SK-N-DZ (cell line): ENCODE measurements at places on chromosomes 4 and X.
A peak's percentile ranks its signal among the peaks of the same experiment; 100 is the strongest.

DNA sequence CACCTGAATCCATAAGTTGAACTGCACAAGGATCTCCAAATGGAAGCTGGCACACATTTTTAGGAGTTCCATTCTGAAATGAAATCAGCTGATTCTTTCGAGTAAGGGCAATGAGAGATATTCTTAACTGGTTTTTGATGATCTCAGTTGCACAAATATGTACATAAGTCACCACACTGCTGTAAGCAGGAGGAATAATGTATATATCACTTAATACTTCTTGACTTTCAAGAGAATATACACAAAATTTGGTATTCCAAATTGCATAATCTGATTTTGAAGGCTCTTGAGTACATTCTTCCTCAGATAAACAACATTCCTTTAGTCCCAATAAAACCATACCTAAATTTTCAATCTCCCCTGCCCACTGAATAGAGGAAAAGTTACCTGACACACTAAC is 8.2 kb downstream of the FANCB start:
- no peak for DNase-seq

DNA sequence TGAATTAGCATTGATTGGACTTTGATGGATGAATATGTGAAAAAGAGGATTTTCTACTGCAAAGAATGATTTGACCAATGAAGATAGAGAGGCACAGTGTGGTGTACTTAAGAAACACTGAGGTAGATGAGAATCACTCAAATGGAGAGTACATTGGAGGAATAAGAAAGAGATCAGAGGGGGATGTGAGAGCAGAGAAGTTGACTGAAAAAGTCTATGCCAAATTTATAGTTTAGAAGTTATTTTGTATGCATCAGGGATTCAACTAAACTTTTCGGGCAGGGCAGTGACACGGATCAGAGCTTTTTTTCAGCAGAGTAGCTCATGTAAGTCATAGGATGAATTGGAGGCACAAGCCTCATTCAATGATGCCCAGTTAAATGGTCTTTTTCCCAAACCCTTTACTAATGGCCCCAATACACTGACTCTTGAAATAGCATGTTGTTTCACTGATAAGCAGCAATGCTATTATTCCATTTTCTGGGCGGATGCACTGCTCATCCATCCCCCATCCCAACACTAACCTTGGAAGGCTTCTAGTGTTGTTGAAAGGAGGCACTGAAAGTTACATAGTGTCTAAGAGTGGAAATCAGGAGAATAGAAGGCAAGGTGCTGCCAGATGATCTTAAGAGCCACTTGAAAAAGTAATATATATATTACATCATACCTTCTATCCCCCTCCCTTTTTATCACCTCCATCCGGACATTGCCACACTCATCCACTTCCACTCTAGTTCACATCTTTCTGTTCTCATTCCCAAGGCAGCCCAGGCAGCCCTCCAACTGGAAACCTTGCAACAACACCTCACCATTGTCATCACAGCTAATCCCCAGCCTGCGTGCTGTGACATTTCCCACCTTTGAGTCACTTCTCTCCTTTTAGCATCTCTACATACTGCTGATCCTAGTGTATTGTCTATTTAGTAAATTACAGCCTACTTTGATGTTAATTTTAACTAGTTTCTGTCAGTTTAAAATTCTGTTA is 46.1 kb downstream of the ARHGAP24 start:
- DNase-seq = no peak

- DNase-seq = peak; percentile 82
Measured at GRCh38 chr4:22515145-22515887, 550 bp downstream of the ADGRA3 start.

- DNase-seq = no peak
Measured at GRCh38 chr4:141220271-141220670, 424 bp upstream of the ZNF330 start.

DNA sequence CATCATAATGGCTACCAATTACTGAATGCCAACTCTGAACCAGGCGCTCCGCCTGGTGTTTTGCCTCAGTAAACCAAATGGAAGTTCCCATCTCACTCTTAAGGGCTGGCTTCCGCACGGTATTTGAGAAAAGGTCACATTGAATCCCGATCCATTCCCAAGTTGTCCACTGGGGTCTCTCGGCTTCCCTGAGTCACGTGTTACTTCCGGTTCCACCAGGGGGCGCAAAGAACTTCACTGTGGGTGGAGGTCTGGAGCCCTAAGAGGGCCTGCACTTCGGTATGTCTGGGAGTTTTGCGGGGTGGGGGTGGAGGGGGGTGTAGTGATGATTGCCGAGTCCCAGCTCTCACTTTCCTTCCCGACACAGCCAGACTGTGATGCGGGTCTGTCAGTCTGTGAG is 13.4 kb upstream of the NHS start:
- DNase-seq = peak; percentile 47

DNA sequence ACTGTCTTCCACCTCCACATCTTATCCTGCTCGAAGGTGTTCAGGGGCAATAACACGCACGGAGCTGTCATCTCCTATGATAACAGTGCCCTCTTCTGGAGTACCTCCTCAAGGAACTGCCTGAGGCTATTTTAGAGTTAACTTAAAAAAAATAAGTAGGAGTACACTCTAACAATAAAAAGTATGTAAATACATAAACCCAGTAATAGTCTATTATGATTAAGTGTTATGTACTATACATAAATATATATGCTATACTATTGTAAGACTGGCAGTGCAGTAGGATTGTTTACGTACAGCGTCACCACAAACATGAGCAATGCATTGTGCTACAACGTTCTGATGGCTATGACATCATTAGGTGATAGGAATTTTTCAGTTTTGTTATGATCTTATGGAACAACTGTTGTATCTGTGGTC is 34.5 kb upstream of the TLR2 start:
- peak; percentile 39 for DNase-seq

DNA sequence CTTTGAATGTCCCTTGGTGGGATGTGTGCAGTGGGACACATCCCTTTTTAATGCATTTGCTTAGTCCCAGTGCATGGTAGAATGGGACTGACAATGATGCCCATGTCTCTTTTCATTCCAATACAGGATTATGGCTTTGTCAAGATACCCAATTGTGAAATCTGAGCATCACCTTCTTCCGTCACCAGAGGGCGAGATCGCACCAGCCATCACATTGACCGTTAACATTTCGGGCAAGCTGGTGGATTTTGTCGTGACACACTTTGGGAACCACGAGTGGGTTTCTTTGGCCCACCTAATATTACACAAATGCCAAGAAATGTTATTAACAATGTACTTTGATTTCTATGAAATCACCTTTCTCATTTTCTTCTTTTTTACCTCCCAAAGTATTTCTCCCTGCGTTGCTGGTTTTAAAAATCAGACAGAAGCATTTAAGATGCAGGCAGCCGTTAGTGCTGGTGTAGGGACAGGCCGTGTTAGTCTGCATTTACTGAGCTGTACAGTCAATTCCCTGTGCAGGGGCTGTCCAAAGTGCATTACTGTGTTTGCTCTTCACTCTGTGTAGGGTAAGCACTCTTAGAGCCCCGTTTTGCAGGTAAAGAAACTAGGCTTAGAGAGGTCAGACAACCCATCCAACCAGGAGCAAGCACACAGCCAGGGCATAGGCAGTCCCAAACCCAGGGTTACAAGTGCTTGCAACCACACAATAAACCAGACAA is 46.5 kb downstream of the CWH43 start:
- DNase-seq = peak; percentile 52

DNA sequence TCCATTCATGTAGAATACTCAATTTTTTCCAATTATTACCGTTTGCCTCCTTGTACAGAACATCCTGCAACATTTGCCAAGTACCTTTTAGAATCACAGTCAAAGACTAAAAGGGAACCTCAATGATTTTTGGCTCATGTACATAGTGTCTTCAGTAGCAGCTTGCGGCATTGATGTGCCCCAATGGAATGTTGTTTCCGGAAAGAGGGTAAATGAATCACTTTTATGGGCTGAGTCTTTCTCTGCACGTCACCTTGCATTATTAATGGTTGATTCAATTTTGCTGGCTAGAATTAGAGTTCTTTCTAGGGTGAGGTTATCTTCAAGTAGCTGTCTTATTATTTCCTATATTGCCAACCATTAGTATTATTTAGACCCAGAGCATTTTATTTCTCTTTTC is 116.9 kb upstream of the GABRA2 start:
- no peak for DNase-seq

GRCh38 chr4:147786531-147786930 is 54.6 kb downstream of the ARHGAP10 start:
- no peak for DNase-seq

DNA sequence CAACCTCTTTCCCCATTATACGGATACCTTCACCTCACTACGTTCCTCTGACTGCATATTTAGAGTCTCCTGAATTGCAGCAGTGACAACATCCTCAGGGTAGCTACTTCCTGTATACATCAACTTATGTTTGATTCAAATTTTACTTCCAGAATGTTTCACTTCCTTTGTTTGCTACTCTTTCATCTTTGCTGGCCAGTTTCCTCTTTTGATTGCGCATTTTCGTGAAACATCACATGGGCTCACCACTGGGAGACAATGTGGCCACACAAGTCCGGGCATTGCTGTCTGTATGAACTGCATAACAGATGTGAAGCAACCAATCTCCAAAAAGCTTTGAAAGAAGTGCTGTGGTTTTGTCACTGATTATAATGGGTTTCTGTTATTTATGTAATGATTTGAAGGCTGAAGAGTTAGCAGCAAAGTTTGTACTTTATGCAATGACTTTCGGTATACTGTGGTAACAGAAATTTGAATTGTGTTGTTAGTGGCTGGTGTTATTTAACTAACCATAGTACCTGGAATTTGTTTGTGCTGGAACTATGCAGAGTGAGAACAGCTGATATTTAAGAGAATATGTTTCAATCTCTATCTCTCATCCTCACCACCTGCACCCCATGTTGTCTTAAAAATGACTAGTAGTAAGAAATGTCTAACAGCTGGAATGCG is 7.4 kb downstream of the SNCA start:
- DNase-seq = no peak

DNA sequence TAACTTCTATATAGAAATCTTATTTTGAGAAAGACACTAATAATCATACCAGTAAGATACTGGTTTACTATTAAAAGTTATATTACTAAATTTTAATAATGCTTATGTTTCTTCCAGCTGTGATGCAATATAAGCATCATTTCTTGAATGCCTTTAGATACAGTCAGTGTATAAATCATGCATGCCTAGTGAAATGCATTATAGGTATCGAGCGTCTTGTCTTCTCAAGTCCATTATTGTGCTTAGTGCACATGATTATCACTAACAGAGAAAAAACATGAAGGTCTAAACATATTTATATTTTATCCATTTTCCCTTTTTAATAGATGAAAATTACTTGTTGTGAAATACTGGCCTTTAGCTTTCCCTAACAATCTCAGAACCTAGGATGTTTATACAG is 1021.5 kb upstream of the AGA start:
- no peak for DNase-seq

DNA sequence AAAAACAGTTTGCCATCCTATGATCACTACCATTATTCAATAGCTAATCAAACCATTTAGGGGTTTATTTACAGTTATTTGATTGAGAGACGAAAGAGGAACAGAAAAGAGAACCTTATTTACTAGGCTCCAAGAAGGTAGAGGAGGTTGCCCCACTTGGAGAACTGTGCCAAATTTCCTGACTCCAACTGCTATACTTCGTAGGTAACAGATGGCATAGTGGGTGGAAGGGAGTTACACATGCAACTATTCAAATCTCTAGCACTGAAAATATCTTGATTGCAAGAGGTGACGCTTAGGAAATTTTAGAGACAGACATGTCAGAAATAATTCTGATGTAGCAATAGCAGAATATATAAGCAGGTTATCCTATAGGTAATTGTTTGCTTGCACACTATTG is 38.0 kb upstream of the TMPRSS11F start:
- no peak for DNase-seq

DNA sequence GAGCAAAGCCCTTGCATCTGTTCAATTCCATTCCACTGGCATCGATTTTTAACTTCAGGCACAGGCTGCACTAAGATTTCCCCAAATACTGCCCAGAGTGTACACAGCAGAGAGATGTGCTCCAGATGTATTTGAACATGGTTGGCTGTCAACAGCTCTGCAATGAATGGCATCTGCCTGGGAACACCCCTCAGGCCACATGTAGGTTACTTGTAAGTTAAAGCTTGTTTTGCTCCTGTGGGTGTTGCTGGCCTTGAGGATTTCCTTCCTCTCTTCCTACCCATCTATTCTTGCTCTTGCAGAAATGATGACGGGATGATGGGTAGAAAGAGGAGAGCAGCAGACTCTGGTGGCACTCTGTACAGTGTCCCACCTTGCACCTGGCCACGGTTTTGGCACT is 69.3 kb upstream of the HELT start:
- no peak for DNase-seq

GRCh38 chrX:133171962-133172708 is 46.0 kb downstream of the TFDP3 start:
- DNase-seq = no peak

DNA sequence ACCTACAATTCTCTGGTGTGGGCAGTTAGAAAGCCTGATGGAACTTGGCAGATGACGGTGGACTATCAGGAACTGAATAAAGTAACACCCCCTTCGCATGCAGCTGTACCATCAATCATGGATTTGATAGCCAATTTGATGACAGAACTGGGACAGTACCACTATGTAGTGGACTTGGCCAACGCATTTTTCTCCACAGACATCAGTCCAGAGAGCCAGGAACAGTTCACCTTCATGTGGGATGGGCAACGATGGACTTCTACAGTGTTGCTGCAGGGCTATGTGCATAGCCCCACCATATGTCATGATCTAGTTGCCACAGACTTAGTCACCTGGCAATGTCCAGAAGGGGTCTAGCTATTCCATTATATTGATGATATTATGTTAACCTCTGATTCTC is 54.5 kb upstream of the CCDC149 start:
- no peak for DNase-seq

DNA sequence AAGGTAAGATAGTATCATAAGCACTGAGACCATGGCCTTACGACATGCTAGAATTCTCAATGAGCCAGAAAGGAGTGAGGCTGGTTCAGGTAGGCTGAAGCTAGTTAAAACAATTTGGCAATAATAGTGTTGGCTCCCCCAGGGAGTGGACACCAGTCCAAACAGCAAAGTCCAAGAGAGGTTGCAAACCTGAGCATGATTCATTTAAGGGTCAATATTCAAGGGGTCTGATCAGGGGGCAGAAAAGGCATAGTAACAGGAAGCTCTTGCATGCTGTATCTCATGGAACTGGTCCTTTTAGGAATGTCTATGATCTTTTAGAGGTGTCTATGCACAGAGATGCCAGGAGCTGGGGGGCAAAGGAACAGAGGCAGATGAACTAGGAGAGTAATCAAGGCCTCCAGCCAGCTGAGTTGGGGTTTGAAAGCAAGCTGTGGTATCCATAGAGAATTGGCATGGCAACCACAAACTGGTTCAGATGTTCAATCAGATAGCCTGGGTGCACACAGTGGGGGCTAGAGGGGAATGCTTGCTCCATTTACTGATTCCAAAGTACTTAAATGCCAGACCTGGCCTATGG is 5.1 kb downstream of the GJB1 start:
- no peak for DNase-seq

DNA sequence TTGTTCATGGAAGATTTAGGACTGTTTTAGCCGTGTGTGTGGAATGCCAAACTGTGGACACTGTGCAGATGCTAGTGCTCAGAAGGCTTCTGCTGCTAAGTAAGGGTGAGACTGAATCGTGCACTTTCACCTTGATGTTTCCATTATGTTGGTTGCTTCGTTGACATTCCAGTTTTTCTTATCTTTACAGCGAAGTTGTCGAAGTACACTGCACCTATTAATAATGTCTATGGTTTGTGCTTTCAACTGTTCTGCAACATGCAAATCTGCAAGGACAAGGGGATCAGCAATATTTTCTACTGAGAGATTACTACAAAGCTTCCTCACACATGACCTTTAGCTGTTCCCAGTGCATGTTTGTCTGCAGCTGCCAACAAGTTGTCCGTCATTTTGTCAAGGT is 67.7 kb downstream of the UGT2A3 start:
- DNase-seq = no peak

- DNase-seq = no peak
Measured at GRCh38 chr4:14934704-14935390, 67.4 kb upstream of the CPEB2 start.
